M059J (cell line): ENCODE measurements at places on chromosomes 16 and 17.

GRCh38 chr17:49854126-49854525 lies 6.3 kb upstream of the TAC4 start:
- no peak for DNase-seq

DNA sequence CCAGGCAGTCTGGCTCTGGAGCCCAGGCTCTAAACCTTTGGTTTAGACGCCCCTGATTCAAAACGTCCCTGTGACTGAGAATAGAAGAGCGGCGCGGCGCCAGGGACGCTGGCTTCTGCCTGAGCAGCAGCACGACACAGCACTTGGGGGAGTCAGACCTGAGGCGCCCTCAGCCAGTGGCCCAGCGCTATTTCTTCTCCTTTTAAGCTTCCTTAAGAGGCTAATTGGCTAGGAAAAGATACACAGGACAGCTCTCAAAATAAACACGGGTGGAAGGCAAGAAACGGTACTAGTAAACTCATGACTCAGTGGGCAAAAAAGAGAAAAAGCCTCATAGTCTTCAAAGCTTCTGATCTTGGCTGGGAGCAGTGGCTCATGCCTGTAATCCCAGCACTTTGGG lies 34.9 kb downstream of the GTF3C1 start:
- DNase-seq: no peak

DNA sequence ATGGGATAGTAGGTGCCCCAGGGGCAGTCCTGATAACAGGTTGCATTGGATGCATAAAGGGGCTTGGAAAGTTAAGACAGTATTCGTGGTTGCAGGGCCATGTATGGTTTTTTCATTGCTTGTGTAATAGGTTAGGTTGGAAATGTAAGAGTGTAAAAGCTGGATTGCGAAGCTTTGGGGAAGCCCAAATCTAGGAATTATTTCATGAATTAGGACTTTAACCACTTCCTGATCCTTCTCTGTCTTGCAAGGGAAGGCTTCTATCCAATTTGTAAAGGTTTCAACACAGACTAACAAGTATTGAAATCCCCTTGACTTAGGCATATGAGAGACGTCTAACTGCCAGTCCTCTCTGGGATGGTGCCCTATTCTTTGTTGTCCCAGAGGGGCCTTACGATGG lies 7.8 kb upstream of the CCL17 start:
- DNase-seq: no peak

- DNase-seq: no peak
Observed at GRCh38 chr16:56424791-56425438, 430 bp downstream of the AMFR start.

DNA sequence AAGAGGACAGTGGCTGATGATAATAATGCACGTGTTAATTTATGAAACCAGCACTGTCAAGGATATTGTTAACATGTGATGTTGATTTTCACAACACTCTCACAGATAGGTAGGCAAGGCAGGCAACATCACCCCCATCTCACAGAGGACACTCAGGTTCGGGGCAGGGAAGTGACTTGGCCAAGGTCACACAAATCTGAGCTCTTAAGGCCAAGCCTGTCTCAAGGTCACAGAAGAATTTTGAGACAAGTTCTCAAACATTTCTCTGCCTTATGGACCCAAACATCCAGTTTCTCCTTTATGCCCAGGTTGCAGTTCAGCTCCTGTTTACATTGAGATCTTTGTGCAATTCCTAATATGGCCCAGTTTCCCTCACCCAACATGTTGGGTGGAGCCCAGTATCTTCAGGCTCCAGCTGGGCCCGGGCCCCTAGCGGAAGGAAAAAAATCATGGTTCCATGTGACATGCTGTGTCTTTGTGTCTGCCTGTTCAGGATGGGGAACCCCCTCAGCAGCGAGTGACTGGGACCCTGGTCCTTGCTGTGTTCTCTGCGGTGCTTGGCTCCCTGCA lies 1.3 kb downstream of the SLC2A4 start:
- DNase-seq: no peak

GRCh38 chr16:85393674-85394451 lies 219.3 kb upstream of the GSE1 start:
- no peak for DNase-seq

GRCh38 chr17:19876529-19877161 lies 8.9 kb upstream of the ULK2 start:
- no peak for DNase-seq

DNA sequence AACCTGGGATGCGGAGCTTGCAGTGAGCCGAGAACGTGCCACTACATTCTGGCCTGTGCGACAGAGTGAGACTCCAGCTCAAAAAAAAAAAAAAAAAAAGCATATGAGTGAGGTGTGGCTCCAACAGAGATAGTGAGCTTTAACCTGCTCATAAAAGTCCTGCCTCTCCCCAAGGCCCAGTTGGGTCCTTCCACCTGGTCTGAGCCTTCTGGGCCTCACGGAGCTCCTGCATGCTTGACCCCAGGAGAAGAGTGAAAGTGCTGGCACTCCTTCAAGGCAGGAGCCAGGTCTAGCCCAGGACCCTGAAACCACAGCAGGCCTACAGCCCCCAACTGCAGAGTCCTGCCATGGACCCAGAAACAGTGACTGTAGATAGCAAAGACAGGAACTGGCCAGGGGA lies 17.7 kb downstream of the HSD11B2 start:
- no peak for DNase-seq

- DNase-seq: no peak
Observed at GRCh38 chr16:72409423-72409822, 237.5 kb upstream of the PMFBP1 start.

DNA sequence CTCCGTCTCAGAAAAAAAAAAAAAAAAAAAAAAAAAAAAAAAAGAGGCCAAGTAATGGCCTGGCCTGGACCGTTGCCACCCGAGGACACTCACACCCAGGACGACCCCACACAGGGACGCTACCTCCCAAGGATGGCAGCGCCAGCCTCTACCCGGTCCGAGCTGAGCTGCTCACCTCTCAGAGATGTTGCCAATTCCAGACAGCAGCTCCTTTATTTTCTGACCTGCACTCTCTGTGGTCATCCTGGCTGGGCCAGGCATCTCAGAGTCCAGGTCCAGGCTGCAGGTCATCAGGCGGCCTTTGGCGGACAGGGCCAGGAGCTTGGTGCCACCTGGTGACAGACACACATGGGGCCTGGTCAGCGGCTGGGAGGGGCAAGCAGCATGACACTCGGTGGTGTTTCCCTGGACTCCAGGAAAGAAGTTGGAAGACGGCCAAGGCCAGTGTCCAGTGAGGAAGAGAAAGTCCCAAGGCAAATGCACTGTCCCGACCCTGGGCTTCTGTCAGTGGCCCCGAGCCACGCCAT lies 3.1 kb downstream of the FAAP100 start:
- no peak for DNase-seq

DNA sequence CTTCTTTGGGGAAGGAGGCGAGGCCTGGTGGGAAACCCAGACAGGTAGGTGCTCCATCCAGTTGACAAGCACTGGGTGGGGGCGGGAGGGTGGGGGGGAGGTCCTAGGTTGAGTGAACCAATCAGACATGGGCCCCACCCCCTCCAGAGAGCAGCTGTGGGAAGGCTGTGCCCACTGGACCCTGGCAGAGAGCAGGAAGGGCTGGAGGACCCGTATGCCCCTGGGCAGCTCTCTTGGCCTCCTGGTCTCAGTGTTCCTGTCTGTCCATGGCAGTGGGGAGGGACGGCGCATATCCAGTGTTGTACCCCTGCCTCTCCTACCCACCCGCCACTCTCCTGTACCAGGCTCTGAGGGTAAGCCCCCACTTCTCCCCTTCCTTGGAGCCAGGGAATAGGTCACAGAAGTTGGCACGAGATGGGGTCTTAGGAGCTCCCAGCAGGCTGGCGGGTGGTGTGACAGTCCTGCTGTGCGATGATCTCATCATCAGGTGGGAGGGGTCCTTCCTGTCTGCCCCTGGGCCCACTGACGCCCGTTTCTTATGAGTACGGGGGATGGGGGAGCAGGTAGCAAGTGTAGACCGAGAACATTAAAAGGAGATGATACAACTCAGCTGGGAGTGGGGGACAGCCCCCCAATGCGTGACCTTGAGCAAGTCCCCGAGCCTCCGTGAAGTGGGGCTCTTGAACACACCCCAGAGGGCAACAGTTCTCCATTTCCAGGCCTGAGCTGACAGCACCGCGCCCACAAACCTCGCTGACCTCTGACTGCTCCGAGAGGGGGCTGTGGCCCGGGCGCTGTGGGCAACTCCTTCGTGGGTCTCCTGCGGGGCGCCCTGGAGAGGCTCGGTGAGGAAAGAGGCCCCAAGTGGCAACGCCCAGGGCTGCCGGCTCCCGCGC lies 1.2 kb upstream of the ZFPM1 start:
- DNase-seq: no peak

GRCh38 chr16:90037276-90037675 lies 18.0 kb upstream of the DBNDD1 start:
- no peak for DNase-seq

DNA sequence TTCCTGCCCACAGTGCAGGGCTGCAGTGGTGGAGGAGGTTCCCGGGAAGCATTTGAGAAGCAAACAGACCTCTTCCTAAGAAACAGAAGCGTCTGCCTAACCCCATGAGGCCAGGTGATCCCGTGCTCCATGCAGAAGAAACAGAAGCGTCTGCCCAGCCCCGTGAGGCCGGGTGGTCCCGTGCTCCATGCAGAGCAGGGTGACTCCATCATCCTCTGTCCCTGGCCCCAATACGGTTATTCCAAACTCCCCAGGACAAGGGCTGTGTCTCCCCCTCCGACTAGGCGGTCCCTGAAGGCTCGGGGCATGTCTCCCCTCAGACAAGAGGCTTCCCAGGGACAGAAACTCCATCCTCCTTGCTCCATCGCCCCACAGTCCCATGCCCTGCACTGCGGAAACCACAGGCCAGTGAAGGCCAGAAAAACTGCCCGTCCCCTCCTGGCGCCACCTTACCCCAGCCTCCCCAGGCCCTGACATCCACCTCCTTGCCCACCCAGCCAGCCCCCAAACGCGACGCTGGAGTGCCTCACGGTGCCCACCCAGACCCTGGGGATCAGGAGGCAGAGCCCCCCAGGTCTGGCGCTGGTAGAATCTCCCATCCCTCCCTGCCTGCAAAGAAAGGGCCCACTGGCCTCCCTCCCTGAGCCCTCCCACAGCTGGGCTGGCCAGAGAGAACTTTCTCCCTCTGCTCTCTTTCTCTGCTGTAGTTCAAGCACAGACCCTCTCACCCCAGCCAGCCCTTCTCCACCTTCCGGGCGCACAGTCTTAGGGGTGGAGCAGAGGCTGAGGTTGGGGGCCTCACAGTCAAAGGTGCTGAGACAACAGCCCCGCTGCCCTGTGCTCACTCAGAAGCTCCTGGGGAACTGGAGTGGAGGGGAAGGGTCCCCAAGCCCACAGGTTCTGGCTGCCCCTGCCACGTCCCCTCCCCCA lies 30.6 kb upstream of the KRT17 start:
- DNase-seq: no peak

DNA sequence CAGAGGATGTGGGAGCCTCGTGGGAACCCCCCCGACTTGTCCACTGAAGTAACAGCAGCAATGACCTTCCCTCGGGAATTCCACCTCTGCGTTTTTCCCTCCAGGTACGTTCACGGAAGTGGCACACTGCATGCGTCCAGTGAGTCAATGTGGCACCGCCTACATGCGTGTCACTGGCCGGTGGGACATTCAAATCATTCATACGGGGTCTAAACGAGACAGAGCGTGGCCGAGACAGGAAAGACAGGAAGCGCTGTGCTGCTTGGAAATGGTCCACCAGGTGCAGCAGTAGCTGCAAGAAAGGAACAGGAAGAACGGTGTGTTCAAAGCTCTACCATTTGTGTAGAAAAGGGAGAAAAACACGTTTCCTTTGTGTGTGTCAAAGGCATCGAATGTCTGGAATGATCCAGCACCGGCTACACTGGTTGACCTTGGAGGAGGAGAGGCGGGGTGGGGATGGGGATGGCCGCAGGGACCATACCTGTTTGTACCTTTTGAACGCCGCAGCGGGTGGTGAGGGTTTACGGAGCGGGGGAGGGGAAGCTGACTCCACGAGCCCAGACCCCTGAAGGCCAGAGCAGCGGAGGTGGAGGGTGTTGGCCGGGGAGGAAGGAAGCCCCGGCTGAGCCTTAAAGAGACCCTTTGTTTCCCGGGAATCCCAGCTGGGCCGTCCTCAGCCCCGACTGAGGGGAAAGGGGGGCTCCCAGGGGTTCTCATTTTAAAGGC lies 1.7 kb upstream of the PGAP6 start:
- no peak for DNase-seq

GRCh38 chr17:78128551-78129350 lies at the start of gene TMC6:
Gene TMC6, minus strand, starts transcription at chr17:78128755. Its CDS starts 1,923 bp downstream, at chr17:78126832.
- DNase-seq: peak; percentile 32

- no peak for DNase-seq
Observed at GRCh38 chr16:58498341-58499091, 1.4 kb upstream of the NDRG4 start.

DNA sequence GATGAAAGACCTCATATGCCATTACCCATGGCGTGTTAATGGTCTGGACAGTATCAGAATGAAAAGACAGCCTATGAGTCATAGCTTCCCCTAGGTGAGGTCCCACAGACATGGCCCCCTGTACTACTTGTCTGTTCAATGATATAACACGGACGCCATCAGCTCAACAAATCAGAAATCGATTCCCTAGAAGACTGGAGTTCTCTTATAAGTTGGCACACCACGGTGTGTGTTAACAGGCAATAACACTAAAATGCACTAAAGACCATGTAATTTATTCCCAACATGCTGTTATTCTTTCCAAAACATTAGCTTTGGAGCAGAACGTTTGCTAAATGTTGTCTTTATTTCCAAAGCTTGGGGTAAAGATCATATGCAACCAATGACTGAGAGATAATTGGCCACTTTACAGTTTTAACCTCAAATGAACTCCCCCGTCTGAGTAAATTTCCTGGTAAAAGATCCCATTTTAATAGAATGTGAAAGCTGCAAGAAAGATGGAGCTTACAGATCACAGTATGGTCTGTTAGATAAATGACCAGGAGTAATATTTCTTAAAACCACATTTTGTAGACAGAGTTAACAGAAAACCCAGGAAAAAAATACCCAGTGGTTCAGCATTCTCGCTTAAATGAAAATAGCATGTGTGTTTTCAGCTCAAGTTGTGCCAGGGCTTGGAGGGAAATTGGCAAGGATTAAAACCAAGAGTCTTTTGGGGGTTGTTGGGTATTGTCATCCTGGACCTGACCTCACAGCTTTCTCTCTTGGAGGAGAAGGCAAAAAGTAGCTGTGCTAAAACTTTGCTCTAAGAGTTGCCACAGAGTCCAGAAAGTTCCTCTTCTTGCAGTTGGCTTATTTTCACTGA lies 65.9 kb downstream of the PCTP start:
- no peak for DNase-seq

DNA sequence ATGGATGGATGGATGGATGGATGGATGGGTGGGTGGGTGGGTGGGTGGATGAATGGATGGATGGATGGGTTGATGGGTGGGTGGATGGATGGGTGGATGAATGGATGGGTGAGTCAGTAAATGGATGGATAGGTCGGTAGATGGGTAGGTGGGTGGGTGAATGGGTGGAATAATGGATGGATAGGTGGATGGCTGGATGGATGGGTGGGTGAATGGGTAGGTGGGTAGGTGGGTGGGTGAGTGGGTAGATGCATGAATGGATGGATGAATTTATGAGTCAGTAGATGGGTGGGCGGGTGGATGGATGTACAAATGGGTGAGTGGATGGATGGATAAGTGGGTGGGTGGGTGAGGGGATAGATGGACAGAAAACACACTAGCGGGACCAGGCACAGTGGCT lies 4.9 kb downstream of the ZG16B start:
- DNase-seq: no peak

GRCh38 chr16:84413244-84414004 lies 45.1 kb downstream of the ATP2C2 start:
- no peak for DNase-seq

- DNase-seq: peak; percentile 99
Observed at GRCh38 chr17:76252040-76252954, 12.0 kb upstream of the RNF157 start.

GRCh38 chr16:8961811-8962390 lies 1.8 kb downstream of the USP7 start:
- DNase-seq: no peak
